Glomerular endothelial cell (primary cell): ENCODE measurements at places on chromosomes 1 and 21.

DNA sequence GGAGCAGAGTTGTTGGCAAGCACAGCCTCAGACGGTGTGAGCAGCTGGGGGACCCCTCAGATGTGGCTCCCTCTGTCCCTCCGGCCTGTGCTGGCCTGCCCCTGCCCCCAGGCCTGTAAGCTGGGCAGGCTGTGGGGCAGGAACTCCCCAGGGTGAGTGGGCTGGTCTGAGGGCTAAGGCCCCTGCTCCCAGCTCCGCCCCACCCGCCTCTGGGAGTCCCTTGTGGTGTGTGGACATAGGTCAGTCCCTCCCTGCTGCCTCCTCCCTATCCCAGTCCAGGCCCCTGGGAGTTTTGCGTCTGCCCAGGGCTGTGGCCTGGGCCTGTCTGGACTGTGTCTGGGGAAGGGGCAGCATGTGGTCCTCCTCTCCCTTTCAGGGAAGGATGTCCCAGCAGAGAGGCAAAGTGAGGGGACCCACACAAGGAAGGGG is 3.6 kb upstream of the VWA1 start:
- DNase-seq: no peak

DNA sequence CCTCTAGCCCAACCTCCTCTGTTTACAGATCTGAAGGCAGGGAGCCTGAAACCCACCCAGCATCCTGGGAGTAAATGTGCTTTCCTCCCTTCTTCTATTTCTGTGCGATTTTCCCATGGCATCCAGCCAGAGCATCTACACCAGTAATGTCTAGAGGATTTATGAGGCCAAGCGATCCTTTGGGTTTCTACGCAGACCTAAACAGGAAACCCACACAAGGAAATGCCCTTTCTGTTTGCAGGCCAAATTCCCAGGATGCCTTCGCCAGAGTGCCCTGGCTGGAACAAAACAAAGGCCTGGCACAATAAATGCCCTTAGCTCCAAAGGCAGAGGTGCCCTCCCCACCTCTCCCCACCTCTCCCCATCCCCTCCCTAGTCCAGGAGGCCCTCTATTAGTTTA is 110.5 kb upstream of the CDC42BPA start:
- DNase-seq: peak; percentile 99

DNA sequence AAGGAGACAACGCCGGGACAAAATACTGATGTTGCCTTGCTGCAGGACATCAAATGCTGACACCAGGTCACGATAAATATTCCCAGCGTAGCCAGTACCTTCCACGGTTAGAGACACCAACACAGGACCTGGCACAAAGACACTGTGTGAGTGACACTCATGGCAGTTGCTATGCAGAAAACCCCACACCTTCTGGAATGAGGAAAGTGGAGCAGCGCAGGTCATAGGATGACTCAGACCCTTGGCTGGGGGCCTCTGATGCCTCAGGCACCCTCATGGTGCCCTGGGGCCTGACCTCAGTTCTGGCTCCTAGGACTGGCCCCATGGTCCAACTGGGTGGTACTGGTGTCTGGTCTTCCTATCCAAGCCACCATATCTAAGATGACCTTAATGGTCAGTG is 7.0 kb downstream of the DCST2 start:
- no peak for DNase-seq

GRCh38 chr1:22131875-22132486 is 10.9 kb downstream of the WNT4 start:
- no peak for DNase-seq

- DNase-seq: no peak
These were observed 56.4 kb downstream of the EDN2 start for GRCh38 chr1:41427916-41428737.

- no peak for DNase-seq
These were observed 4.1 kb upstream of the SLC2A1 start for GRCh38 chr1:42962641-42963377.

GRCh38 chr21:32412162-32413014 is at the start of gene EVA1C:
Gene EVA1C, plus strand, starts transcription at chr21:32412706. Its CDS starts 148 bp downstream, at chr21:32412854.
- no peak for DNase-seq

DNA sequence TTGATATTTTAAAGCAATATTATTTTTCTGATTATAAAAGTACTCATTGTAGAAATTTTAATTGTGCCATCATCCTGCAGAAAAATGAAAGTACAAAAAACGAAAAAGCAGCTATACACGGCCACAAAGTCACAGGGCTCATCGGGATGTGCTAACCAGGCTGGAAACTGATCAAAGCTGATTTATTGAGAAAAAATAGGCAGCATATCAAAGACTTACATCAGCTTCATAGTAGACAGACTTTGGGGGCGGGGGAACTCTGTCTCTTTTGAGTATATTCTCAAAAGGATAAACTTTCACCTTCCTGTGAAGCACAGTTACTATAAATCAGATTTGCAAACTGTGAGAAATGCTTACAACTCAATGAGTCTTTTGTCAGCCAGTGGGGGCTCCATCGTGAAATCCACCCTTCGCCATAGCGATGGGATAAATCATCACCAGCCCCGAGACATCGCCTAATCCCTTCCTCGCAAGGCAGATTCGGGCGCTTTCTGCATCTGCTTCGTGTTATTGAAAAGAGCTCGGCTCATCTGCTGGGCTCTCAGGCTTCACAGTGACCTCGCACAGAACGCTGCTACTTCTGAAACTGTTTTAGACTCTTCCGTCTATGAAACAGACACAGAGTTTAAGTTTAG is 69.2 kb upstream of the ERG start:
- DNase-seq: no peak

DNA sequence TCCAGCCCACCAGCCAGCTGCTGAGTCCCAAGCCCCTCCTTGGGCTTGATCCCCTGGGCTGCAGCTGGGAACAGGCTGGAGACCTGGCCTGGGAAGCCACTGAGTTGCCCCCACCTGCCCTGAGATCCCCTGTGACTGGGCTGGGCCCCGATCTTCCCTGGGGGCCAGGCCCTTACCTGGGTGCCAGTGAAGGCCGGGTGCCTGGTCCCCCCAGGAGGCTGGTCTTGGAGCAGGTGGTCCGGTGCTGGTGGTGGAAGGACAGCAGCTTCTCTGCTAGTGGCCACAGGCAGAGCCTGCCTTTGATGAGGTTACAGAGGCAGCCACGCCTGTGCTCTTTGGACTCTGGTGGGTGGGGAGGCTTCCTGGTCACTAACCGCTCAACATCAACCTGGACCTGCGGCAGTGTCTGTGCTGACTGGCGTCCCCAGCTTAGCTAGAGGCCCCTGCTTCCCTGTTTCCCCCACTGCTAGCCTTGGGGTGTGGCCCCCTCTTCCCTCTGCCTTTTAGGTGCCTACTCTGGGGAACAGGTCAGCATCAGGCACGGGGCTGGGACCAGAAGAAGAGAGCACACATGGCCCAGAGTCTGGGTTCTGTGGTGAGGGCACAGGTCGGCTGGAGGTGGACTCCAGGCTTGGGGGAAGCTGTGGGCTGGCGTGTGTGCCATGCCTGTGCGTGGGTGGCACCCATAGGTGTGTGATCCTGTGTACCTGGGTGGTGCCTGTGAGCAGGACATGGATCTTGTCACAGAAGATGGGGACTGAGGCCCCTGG is at the start of gene EPS8L3:
Gene EPS8L3 (minus strand): TSS at position 278 of the 770 bp plus-strand sequence. CDS start 2,174 bp downstream, outside the sequence.
- DNase-seq: no peak

GRCh38 chr21:15967661-15968060 is 237.9 kb downstream of the USP25 start:
- no peak for DNase-seq
